H7 (cell line): ENCODE measurements at places on chromosomes 6 and 20.

- DNase-seq = peak; percentile 78
Measured at GRCh38 chr6:125858427-125859320, 67.9 kb downstream of the NCOA7 start.

DNA sequence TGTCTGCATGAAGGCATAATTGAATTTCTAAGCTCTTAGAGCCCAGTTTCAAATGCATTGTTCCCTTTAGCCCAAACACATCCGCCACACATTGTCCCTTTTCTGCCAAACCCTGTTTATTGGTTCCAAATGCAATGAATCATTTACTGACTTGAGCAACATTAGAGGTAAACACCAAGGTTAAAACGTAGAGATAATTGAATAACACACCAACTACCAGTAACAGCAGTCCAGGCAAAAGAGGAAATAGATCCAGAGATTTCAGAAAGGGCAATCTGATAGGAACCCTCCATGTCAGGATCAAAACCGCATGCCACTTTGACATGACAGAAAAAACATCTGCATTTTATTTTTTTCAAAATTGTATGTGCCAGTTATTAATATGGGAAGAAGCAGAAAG lies 114.8 kb downstream of the PKHD1 start:
- no peak for DNase-seq

DNA sequence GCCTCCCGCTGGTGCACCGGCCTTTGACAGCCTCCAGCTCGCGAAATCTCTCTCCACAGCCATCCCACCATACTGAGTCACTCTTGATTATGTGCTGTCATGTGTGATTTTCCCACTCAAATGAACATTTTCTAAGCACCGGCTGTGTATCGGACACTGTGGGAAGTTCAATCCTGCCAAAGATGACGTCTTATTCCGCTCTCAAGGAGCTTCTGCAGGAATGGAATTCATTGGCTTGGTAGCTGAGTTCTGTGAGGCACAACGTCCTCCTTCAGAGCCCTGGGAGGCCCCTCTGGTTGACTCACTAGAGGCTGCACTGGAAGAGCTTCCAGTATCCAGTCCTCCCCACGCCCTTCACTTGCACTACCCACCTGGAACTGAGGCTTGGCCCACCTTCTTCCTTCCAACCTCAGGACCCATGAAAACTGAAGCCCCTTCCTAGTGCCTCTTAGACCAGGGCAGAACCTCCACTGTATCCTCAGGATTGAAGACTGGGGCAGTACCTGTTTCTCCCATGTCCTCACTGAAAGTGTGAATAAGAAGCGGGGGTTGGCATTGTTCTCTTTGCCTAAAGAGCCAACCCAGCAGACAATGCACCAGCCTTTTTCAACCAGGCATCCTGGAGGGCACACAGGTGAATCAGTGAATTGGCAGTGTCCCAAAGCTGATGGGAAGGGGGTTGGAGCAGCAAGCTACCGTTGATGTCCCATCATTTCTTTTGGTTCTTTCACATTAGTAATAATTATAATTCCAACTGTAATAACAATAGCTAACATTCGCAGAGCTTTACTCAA lies 1.7 kb downstream of the UNC5CL start:
- no peak for DNase-seq

GRCh38 chr20:58699623-58700107 lies 7.1 kb downstream of the NPEPL1 start:
- peak; percentile 47 for DNase-seq

DNA sequence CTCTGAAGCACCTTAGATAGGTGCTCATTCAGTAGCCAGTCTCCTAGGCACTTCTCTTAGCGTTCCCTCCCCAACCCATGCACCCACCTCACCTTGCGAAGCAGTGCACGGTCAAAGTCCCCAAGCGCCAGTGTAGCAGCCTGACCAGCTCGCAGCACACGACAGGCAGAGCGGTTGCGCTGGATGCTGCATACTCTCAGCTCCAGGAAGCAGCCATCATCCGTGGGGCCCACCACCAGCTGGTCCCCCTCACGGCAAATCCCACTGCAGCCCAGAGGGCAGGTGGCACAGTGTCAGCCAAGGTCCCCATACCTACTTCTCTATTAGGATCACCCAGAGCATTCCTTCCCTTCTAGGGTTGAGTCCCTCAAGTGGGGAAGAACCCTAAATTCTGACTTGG lies 6.5 kb downstream of the GTPBP2 start:
- no peak for DNase-seq

GRCh38 chr20:51077686-51078060 lies 54.8 kb upstream of the KCNG1 start:
- no peak for DNase-seq

DNA sequence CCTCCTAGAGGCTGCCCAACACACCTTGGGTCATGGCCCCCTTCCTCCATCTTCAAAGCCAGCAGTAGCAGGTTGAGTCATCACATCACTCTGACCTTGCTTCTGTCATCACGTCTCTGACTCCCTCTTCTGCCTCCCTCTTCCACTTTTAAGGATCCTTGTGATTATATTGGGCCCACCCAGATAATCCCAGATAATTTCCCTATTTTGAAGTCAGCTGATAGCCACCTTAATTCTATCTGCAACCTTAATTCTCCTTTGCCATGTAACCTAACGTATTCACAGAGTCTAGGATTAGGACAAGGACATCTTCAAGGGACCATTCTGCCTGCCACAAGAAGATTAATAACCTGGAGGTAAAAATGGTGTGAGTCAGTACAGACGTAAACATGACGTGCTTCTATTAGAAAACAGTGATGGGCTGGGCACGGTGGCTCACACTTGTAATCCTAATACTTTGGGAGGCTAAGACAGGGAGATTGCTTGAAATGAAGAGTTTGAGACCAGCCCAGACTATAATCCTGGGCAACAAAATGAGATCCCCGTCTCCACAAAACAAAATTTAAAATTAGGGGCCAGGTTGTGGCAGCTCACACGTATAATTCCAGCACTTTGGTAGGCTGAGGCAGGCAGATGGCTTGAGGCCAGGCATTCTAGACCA lies 3.3 kb downstream of the ZSWIM3 start:
- DNase-seq = no peak

- no peak for DNase-seq
Measured at GRCh38 chr6:11278207-11278559, 45.7 kb upstream of the NEDD9 start.

GRCh38 chr20:51661609-51662178 lies 106.5 kb downstream of the ATP9A start:
- DNase-seq = no peak

DNA sequence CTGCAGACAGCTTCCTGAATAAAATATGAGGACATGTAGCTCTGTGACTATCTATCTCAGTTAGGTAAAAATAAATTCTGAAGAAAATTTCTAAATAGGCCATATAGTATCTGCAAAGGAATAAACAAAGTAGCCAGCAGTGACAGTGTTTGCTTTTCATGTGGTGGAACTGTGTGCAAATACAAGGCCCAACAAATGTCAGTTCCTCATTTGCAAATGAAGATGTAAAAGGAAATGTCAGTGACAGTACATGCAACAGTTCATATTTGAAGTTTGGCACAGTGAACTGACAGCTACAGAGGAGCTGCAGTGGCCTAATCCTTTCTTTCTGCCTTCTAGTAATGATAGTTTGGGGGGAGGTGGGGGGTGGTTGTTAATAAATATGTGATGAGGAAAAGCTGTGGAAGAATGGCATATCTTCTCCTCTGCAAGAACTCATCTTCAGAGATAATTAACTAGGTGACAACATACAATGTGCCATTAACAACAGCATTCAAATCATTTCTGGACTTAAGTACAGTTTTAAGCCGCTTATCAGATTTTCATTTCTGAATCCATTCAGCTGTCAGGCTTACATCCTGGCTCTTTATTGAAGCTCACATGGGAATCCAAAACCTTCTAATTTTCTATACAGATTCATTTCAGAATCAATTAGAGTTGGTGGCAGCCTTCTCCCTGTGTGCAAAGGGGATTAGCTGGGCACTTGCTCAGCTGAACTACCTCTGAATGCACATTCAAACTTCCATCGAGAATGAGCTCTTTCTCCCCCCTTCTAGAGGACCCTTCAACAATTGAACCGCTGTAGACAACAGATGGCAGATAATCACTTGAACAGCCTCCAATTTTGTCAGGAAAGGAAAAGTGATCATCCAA lies 1059.0 kb upstream of the EPHA7 start:
- DNase-seq = no peak

DNA sequence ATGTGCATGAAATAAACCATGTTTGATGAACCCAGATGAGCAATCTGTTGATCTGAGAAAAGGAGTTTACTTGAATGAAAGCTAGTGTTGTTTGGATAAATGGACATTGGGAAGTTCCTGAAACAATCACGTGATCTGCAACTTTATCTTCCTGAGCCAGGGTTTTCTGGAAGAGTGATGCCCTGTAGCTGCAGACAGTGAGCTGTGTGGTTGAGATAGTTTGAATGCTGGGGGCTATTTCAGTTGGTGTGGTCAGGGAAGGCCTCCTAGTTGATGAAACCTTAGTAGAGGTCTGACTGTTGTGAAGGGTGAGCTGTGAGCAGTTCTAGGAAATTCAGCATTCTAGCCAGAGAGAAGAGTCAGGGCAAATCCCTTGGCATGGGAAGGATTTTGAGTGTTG lies 643.7 kb downstream of the UTRN start:
- DNase-seq = no peak

- DNase-seq = no peak
Measured at GRCh38 chr6:38517005-38517404, 122.7 kb downstream of the BTBD9 start.

- no peak for DNase-seq
Measured at GRCh38 chr6:73231986-73232391, 6.7 kb upstream of the KHDC1L start.

- no peak for DNase-seq
Measured at GRCh38 chr20:54344832-54345231, 130.6 kb upstream of the DOK5 start.

GRCh38 chr6:157505912-157506491 lies 125.0 kb downstream of the ZDHHC14 start:
- DNase-seq = no peak

GRCh38 chr6:75281653-75282052 lies 2.9 kb downstream of the TMEM30A start:
- DNase-seq = no peak

- DNase-seq = no peak
Measured at GRCh38 chr20:58102744-58103516, 125.5 kb downstream of the ANKRD60 start.

DNA sequence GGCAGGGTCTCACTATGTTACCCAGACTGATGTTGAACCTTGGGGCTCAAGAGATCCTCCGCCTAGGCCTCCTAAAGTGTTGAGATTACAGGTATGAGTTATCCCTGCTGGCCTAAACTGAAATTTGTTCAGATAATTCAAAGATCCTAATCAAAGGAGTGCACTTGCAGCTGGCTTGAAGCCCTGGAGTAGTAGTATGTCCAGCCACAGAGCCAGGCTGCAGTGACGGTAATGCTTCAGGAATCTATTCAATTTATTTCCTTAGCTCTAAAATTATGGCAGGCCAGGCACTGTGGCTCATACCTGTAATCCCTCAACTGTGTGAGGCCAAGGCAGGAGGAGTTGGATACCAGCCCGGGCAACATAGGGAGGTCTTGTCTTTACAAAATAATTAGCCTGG lies 1.4 kb upstream of the DDX43 start:
- no peak for DNase-seq

- no peak for DNase-seq
Measured at GRCh38 chr6:36227379-36228228, 31.1 kb downstream of the BRPF3 start.

- no peak for DNase-seq
Measured at GRCh38 chr6:64547594-64548268, 912.1 kb downstream of the PHF3 start.

- no peak for DNase-seq
Measured at GRCh38 chr6:15403094-15403755, 157.4 kb downstream of the JARID2 start.

DNA sequence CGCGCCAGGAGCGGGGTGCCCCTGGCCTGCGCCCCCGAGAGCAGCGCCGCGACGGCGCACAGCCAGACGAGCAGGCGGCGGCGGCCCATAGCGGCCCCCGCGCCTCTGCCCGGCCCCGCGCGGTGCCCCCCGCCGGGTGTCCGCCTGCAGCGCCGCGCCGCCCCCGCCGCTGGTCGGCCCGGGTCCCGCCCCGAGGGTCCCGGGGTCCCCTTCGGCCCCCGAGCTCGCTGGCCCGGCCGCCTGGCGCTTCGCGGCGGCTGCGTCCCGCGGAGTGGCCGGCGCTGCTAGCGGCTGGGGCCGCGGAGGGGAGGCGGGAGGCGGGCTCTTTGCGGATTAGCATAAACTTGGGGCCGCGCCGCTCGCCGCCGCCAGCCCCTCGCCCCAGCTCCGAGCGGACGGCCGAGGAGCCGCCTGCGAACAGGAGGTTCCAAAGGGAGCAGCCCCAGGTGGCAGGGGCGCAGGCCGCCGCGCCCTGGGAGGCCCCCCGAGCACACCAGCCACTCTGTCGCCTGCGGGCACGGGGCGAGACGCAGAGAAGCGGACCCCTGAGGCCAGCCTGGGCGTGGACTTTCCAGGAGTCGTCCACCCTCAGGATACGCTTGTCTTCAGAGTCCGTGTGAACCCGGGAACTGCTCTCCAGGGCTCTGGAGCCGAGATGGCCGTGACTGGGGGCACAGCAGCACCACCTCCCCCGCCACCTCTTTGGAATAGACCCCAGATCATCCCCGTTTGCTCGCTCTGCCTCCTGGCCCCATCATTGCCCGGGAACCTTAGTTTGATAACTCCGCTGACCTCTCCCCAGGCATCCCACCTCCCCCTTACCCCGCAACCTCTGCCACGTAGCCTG lies at the start of gene EMILIN3:
Gene EMILIN3, minus strand, starts transcription at position 273 of the 847 bp plus-strand sequence. Its CDS starts 184 bp downstream, at position 89.
- peak; percentile 95 for DNase-seq
